Endodermal cell (in vitro differentiated cells): ENCODE measurements at places on chromosomes 7 and 10.

DNA sequence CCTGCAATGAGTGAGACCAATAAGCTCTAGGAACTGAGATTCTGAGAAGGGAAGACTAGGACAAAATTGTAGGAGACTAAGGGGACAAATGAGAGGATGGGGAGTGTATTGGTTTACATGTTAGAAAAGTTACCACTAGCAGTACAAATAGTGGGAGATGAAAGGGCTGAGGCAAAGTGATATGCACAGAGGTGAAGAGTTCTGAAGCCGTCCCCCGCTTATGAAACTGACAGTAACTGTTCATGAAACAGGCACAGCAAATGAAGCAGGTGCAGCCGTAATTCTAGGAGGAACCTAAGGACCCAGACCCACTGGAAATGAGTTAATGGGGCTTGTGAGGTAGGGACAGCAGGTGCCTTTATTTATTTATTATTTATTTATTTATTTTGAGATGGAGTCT, 211.3 kb downstream of the PRKG1 start:
- DNase-seq: no peak

DNA sequence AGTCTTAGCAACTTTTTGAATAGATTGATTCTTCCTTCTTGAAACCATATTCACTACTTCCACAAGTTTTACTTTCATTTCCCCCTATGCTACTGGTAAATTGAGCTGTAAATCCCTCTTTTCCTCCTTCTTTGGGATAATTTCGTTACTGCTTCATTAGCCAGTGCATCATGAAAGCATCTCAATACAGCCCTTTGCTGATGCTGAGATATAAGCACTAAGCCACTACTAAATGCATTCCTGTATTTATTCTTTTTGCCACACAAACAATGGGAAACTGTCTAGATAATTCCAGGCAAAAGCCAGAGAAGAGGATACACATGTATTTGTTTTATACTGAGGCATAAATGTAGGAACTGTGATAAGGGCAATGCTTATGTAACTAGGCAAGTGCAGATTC, 313.9 kb downstream of the NXPH1 start:
- DNase-seq: no peak

- peak; percentile 42 for DNase-seq
Measured at GRCh38 chr7:5476001-5476400, 52.4 kb upstream of the TNRC18 start.

GRCh38 chr10:130224228-130224627, 88.0 kb downstream of the GLRX3 start:
- peak; percentile 7 for DNase-seq

- DNase-seq: no peak
Measured at GRCh38 chr7:617614-618538, 98.2 kb upstream of the PDGFA start.

DNA sequence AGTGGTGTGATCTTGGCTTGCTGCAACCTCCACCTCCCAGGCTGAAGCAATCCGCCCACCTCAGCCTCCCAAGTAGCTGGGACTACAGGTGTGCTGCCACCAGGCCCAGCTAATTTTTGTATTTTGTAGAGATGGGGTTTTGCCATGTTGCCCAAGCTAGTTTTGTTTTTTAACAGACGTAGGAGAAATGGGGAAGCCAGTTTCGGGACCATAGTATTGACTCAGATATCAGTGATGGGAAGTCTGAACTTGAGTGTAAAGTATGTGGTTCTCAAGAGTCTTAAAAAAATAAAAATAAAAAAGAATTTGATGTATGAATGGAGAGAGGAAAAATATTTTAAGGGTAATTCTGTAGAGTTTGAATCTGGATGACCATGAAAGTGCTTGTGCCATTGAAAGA, 34.2 kb downstream of the SP4 start:
- DNase-seq: no peak

DNA sequence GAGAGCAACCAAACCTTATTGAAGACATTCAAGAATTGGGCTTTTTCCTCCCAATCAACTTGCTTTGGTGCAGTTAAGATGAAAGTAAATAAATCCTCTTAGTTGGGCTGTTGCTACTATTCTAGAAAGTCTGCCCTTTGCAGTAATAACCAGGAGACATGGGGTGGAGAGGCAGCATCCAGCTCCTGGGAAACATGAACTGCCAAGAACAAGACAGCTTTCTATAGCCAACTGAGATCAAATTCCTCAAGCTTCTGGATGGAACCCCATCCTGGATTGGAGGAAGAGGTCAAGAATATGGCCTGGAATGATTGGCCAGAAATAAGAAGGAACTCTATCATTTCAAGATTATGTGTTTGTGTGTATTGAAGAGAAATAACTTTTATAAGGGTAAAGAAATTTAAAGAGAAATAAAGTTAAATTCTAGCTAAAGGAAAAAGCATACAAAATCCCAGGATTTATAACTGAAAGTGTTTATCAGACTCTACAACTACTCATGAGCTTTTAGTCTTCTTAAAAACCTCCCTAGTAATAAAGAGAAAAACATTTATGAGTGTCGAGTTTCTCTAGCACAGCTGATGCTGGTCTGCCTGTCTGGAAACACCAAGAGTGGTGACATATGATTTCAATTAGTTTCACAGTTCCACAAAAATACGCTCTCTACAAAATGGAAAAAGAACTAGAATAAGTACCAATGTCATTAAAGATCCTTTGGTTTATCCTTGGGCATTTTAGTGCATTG, 70.1 kb upstream of the COL1A2 start:
- no peak for DNase-seq

GRCh38 chr10:4006051-4006450, 221.0 kb upstream of the KLF6 start:
- DNase-seq: no peak

- peak; percentile 35 for DNase-seq
Measured at GRCh38 chr10:72336259-72337038, 18.3 kb downstream of the DNAJB12 start.

- peak; percentile 69 for DNase-seq
Measured at GRCh38 chr7:27745064-27745583, 5.2 kb downstream of the TAX1BP1 start.

GRCh38 chr7:29442146-29442545, 121.5 kb upstream of the PRR15 start:
- peak; percentile 72 for DNase-seq

DNA sequence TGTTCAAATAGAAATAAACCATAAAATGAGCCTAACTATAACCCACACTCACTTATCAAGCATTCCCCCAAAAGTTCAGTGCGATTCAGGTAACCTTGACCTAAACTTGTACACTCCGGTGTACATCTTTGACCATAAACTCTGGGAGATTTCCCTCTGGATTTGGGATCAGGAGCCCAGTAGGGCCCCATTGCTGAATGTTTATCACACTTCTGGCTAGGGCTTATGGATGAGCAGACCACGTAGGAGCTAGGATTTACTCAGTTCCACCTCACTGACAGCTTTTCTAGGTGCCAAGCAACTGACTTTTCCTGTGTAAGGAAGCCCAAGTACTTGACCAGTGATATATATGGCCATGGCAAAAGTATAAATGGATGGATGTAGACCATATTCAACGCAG, 113.7 kb downstream of the SVOPL start:
- DNase-seq: no peak

- no peak for DNase-seq
Measured at GRCh38 chr10:20958764-20959163, 61.7 kb upstream of the NEBL start.

DNA sequence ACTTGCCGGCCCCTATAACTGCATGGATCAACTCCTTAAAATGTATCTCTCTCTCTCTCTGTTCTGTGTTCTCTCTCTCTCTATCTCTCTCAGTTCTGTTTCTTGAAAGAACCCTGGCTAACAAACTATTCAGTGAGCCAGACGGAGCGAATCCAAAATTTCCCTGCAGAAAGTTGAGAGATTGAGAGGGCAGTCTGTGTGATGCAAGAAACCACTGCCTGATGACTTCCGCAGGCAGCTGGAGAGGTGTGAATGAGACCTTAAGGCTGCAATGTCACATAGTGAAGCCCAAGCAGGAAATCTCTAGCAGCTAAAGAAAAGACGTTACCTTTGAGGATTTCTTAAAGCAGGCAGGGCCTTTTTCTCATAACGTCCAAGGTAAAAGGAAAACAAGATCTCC, 17.3 kb downstream of the FAM107B start:
- no peak for DNase-seq

- no peak for DNase-seq
Measured at GRCh38 chr10:69419096-69419743, 2.5 kb upstream of the TACR2 start.

GRCh38 chr7:36967387-36967786, 243.1 kb upstream of the AOAH start:
- peak; percentile 89 for DNase-seq

DNA sequence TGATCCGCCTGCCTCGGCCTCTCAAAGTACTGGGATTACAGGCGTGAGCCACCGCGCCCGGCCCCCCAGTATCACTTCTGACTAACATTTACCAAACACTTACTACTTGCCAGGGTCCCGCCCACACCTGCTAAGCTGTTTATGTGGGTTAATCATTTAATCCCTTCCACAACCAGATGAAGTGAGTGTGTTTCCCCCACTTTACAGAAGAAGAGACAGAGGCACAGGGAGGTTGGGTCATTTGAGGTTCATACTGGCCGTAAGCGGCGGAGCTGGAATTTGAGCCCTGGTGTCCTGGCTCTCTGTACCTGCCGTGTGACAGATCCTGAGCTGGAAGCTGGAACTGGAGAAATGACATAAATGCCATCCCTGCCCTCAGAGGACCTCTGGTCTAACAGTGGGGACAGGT, 15.1 kb upstream of the VPS37D start:
- DNase-seq: peak; percentile 66

DNA sequence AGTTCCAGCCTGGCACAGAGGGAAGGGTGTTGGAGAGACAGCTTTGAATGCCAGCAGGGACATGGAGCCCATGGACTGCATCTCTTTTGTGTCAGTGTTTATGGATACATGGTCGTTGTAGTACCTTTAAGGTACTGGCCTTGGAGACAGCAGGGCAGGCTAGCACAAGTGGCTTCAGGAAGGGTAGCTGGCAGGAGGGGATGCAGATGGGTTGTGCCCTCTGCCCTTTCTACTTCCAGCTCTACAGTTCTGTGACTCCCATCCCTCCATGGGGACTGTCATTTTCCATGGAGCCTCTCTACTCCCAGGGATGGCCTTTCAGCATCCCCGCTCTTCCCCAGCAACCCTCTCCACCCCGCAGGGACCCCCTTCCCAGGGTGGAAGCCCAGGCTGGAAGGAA, 25.1 kb downstream of the POLL start:
- DNase-seq: peak; percentile 38

- no peak for DNase-seq
Measured at GRCh38 chr10:26095781-26096180, 120.8 kb upstream of the GAD2 start.
